Ovary (tissue), 10 donors: ENCODE measurements at places on chromosomes 11 and 22. TPM values are rescaled to one million over a fixed set of nuclear protein-coding genes. Genes with fewer than 3 reads are reported as not detected.
A peak's percentile ranks its signal among the peaks of the same experiment; 100 is the strongest.

DNA sequence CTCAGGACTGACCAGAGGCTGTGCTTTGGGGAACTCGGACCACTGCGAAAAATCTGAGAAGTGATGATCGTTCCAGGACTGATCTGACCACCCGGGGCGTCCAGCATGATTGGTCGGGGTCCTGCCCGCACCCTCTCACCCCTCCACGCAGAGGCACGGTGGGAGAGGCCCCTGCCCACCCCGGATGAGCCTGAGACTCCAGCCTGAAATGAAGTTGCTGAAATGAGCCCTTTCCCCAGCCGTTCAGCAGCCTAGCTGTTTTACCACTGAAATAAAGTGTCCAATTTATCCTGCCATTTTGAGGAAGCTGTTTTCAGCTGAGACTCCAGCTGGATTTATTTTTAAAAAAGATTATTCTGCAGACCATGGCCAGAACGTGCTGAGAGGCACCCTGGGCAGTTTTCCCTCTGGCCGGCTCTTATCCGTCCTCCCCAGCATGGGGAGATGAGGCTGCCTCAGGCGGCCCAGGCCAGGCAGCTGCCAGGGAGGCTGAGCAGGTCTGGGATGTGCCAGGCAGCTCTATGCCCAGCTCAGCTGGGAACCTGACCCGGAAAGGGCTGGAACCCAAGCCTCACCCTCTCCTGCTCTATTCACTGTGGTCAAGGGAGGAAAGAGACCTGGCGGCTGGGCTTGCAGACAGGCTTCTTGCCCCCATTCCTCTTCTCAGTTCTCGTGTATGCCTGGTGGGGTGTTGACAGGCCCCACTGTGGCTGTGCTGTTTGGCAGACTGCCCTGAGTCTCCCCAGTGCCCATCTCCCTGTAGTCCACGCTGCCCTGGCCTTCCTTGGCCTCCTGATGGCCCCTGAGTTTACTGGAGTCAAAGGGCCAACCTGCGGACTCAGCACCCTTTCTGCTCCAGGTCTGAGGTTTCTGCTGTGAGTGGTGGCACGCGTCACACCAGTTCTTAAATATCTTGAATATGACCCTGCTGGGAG lies 161.0 kb upstream of the B3GAT1 start:
- no peak overlapping the region for H3K4me3 ChIP-seq
- DNase-seq = no peak
- no peak overlapping the region for H3K27ac ChIP-seq

GRCh38 chr11:91664521-91664920 lies 560.1 kb upstream of the FAT3 start:
- H3K4me3 ChIP-seq = no peak overlapping the region
- no peaks in the 10 kb centered on the region for H3K27me3 ChIP-seq
- no peak overlapping the region for H3K27ac ChIP-seq
- H3K4me1 ChIP-seq = no peaks in the 10 kb centered on the region
- DNase-seq = no peak

- no peaks in the 10 kb centered on the region for H3K36me3 ChIP-seq
- no peak overlapping the region for H3K4me3 ChIP-seq
- DNase-seq = no peak
Observed at GRCh38 chr11:79285756-79286155, 155.1 kb downstream of the TENM4 start.

GRCh38 chr11:32302826-32303225 lies 132.5 kb downstream of the WT1 start:
- no peaks in the 10 kb centered on the region for H3K27me3 ChIP-seq
- no peaks in the 10 kb centered on the region for H3K4me1 ChIP-seq
- DNase-seq = no peak
- no peak overlapping the region for H3K27ac ChIP-seq
- H3K36me3 ChIP-seq = no peaks in the 10 kb centered on the region

DNA sequence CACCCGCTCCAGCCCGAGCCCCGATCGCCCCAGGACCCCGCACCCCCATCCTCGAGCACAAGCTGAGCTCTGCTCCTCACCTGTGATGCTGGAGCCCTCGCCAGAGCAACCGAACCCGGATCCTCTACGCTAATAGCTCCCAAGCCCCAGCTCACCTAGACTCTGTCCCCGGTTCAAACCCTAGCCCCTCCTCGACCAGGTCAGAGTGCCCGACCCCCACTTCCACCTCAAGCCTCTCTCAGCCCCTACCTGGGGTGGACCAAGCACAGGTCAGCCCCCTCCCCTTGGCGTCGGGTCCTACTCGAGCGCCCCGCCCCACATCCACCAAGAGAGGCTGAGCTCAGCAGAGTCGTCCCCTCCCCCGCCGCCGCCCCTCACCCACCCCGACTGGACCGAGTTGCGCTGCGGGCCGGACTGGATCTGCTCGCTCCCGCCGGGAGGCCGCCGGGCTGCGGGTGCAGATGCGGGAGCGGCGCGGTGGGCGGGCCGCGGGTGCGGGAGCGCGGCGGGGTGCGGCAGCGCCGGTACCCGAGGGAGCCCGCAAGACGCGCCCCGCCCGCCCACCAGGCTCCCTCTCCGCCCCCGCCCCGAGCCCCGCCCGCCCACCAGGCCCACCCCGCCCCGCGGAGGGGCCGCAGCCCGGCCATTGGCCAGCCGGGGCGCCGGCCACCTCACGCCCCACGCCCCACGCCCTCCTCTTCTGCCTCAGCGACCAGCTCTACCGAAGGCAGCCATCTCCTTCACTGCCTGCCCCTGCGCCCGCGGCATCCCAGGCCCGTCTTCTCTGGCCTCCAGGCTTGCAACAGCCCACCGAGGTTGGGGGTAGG lies 577 bp upstream of the DKK3 start:
- DNase-seq = peak; percentile 67
- peaks cover 9% of the 10 kb centered on the region for H3K4me1 ChIP-seq
- peak overlapping the region; percentile 46 for H3K27ac ChIP-seq
- no peaks in the 10 kb centered on the region for H3K36me3 ChIP-seq

GRCh38 chr11:134733646-134734045 lies 321.6 kb upstream of the B3GAT1 start:
- no peaks in the 10 kb centered on the region for H3K36me3 ChIP-seq
- no peak overlapping the region for H3K4me3 ChIP-seq
- H3K27me3 ChIP-seq = no peaks in the 10 kb centered on the region

DNA sequence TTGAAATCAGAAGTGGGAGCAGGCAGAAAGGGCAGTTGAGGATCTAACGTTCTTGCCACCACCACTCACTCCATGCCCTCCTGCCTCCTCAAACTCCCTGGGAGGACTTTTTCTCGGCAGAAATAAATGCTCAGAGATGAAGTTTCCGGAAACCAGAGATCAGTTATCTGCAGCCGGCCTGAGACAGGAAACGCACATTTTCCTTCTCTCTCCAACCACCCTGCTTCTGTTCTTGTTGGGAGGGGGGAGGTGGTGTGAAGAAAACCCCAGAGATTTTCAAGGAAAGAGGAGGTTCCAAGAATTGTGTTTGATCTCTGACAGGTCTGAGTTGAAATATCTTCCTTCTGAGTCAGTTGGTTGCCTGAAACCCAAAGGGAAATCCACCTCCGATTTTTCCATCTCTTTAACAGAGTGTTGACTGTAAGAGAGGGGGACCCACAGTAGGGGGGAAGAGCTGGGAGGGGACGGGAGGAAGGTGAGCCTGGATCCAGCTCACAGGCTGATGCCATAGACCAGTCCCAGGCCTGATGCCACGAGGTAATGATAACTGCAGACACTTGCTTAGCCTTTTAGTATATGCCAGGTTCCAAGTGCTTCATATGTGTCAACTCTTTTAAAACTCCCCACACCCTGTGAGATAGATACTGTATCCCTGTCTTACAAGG lies 100.8 kb downstream of the TRAF6 start:
- no peak overlapping the region for H3K4me3 ChIP-seq
- DNase-seq = no peak
- no peaks in the 10 kb centered on the region for H3K4me1 ChIP-seq
- no peaks in the 10 kb centered on the region for H3K27me3 ChIP-seq

DNA sequence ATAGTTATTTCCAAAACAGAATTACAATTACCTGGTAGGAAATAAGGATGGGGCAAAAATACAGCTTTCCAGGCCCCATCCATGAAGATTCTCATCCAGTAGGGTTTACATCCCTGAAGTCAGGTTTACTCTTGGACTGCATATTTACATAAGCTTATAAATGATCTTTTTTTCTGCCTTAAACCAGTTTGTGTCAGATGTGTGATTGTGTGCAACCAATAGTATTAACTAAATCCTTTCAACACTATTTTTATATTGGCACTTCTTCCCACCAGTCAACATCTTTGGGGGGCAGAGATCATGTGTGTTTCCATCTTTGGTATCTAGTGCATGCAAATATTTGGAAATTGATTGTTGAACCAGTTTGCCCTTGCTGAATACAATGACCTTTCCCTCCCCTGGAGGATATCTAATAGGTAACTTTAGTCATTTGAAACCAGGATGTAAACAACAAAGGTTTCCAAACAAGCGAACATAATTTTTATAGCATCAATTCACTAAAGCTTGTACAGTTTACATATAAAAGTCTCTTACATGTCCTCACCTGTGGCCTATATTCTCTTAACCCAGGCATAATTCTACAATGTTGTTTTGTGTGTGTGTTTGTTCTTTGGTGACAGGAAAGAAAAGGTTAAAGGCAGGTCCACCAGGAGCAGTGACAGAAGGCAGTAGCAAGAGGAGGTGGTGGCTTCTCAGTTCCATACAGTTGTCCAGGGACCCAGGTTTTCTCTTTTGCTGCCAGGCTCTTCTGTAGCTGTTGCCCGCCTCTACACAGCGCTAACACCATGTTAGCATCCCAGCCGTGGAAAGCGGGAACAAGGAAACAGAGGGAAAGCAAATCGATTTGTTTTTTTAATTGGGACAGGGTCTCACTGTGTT lies 1.7 kb upstream of the ME3 start:
- no peaks in the 10 kb centered on the region for H3K36me3 ChIP-seq
- H3K4me3 ChIP-seq = no peak overlapping the region
- no peak for DNase-seq
- H3K27me3 ChIP-seq = no peaks in the 10 kb centered on the region

- no peaks in the 10 kb centered on the region for H3K36me3 ChIP-seq
- H3K27me3 ChIP-seq = no peaks in the 10 kb centered on the region
- H3K4me3 ChIP-seq = no peak overlapping the region
- DNase-seq = no peak
- H3K4me1 ChIP-seq = no peaks in the 10 kb centered on the region
- no peak overlapping the region for H3K27ac ChIP-seq
Observed at GRCh38 chr22:19765477-19766239, 5.1 kb downstream of the TBX1 start.

- no peak for DNase-seq
- no peaks in the 10 kb centered on the region for H3K36me3 ChIP-seq
- H3K4me3 ChIP-seq = no peak overlapping the region
- H3K27ac ChIP-seq = no peak overlapping the region
- H3K4me1 ChIP-seq = peaks cover 14% of the 10 kb centered on the region
Observed at GRCh38 chr11:123558536-123559315, 95.7 kb downstream of the SCN3B start.

DNA sequence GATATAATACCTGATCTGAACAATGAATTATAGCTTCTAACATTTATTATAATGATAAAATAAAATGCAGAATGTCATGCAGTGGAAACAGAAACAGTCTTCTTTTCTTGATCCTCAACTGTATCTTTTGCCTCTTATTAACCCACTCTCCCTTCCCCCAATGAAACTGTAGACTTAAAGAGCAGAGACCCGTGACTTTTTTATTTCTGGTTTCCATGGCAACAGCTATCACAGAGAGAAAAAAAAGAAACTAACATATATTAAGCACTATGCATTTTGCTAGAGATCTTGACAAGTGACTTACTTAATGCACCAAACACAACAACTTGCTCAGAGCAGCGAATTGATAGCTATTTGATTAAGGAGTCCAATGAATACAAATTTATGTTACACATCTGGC lies 69.3 kb downstream of the RAB38 start:
- H3K4me3 ChIP-seq = no peak overlapping the region
- no peak for DNase-seq
- no peak overlapping the region for H3K27ac ChIP-seq
- H3K27me3 ChIP-seq = no peaks in the 10 kb centered on the region
- H3K36me3 ChIP-seq = no peaks in the 10 kb centered on the region
- no peaks in the 10 kb centered on the region for H3K4me1 ChIP-seq

DNA sequence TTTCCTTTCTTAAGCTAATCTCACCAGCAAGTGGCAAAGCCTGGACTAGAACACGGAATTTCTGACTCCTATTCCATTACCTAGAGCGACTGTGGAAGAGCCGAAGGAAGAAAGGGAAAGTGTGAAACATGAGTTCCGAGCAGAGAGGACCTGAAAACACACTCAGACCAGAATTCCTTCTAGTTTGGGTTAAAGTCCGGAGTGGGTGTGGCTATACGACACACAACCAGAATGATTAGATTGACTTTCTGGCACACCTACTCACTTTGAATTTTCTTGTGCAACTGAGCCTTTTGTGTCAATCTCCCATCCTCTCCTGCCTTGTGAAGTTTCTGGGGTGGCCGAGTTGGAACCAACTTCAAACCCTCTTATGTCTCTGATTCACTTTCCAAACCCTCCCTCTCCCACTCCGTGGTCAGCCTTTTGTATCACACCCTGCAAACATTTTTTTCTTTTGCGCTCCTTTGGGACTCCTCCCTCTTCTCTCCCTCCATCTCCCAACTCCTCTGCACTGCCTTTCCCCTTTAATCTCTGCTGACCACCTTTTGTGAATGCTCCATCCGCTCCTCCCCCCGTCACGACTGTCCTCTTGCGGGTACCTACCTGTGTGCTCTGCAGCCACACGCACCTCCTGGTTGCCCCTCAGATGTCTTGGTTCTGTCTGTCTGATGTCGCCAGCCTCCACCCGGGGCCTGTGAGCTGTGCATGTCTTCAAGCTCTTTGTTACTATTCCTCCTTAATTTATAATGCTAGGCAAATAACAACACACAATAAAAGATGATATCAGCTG lies 86.3 kb upstream of the BLID start:
- peak overlapping the region; percentile 45 for H3K4me3 ChIP-seq
- peak; percentile 50 for DNase-seq
- H3K4me1 ChIP-seq = peaks cover 18% of the 10 kb centered on the region
- peak overlapping the region; percentile 40 for H3K27ac ChIP-seq

GRCh38 chr11:115780646-115781362 lies 276.6 kb upstream of the CADM1 start:
- H3K36me3 ChIP-seq = no peaks in the 10 kb centered on the region
- H3K27me3 ChIP-seq = no peaks in the 10 kb centered on the region
- no peak overlapping the region for H3K4me3 ChIP-seq

The SFI1 gene
- 15.7 TPM for polyA plus RNA-seq

The POU2AF3 gene
- polyA plus RNA-seq = 7.4 TPM

The DPP3 gene
- 8.2 TPM for polyA plus RNA-seq

The SYTL2 gene
- 26.1 TPM for polyA plus RNA-seq

The ARHGAP42 gene
- polyA plus RNA-seq = 5.1 TPM

The TMEM258 gene
- polyA plus RNA-seq = 170 TPM

The BCL2L13 gene
- polyA plus RNA-seq = 19.9 TPM
